ENCODE measurements at places on chromosomes 4 and X.
A peak's percentile ranks its signal among the peaks of the same experiment; 100 is the strongest.

DNA sequence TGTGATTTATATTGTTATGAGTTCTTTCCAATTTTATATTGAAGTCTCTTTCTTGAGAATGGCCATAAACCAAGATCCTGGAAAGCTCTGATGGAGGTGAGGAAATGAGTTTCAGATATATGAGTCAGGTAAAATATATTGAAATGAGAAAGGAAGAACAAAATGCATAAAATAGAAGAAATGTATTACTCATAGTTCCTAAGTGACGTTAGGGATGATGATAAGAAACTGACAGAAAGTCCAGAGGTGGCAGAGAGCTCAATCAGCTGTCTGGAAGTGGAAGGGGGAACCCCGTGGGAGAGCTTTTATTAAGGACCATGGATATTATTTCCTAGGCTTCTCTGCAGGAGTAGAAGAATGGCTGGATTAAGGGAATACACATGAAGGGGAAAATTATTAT lies 24.6 kb downstream of the UGT2B7 start:
- DNase-seq, result no peak

DNA sequence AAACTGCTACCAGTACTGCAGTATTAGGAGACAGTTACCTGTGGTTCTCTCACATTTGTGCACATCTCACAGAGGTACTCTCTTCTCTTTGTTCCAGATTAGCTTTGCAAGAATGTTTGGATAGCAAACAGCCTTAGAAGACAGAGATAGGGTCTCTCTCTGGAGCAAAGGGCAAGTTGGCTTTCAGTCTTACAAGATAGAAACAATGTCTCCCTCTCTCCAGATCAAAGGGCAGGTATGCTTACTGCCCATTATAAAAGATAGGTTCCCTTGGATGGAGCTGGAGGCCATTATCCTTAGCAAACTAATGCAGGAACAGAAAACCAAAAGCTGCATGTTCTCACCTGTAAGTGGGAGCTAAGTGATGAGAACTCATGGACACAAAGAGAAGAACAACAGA lies 50.2 kb upstream of the KIT start:
- DNase-seq, result no peak

- peak; percentile 31 for DNase-seq
Measured at GRCh38 chrX:68945603-68946228, 116.9 kb downstream of the EFNB1 start.

GRCh38 chr4:55078987-55079386 lies 46.4 kb downstream of the KDR start:
- no peak for DNase-seq

All from RPMI8226 (cell line).